ENCODE measurements at places on chromosomes 7 and 10.

DNA sequence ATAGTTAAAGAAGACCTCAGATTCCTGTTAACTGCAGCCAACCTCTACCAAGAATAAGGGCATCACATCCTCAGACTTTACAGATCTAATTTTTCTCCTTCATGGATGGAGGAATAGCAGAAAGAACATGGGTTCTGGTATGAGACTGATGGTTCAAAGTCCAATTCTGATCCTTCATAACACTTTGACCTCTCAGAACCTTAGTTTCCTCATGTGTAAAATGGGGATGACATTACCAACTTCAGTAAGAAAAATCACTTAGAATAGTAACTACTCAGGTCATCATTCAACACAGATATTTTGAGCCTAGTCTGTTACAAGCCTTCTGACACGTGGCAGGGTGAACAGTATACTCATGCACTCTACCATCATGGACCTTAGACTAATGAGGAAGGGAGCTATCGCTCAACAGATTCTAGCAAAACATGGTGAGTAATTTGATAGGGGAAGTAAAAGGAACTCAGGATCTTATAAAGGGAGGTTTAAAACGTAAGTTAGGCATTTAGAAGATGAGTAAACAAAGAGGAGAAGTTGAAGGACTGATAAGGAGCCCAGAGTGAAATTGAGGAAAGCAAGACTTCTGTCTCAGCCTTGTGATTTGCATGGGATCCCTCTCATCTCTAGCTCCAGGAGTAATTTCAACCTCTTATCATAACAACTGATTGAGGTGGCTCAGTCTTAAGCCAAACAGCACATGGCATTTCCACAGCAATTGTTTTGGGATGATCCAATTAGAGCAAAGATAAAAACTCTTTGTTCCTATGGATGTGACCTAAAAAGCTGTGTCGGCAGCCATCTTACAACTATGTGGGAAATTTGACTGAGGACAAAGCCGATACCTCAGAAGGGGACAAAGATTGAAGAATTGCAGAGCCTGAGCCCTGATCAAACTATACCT, 69.2 kb upstream of the TCF7L2 start:
- DNase-seq, result no peak

DNA sequence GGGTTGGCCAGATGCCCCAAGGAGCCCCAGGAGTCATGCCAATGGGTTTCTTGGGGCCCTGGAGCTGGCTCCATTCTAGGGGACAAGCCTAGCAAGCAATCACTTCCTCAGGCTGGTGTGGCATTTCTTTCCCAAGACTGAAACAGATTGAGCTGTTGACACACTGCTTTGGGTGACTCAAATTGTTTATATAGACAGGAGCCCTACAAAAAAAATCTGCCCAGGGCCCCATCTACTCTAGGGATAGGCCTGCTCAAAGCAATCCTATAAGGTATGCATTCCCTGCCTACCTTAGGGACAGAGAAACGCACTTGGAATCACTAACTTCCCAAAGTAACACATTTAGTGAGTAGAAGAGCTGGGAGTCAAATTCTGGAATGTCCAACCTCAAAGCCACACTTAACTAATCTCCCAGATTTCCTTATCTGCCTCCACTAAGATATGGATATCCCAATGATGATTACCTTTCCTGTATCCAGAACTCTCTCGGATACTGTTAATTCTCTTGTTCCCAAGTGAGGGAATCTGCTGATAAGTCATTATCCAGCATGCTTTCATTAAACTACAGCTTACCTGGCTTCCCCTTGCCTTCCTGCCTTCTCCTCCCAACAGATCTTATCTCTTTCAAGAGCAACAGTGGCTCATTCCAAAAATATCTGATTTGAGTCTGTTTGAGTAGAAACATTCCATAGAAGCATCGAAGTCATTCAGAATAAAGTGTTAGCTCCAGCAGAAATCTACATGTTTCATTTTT, 3.1 kb downstream of the ABLIM1 start:
- DNase-seq, result no peak

DNA sequence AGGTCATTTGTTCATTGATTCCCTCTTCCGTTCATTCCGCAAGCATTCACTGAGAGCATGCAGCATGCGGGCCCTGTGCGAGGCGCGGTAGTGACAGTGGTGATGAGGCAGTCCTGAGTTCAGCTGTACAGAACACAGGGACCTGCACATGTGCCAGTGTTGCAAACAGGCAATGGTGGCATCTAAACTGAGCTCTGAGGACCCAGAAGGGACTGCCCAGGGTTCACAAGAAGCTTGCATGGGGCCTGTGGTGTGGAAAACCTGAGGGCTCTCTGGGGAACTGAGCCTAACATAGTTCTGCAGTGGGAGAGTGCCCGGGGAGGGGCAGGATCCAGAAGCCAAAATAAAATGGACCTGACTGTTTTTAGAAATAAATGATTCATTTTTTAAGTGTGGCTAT, 13.2 kb downstream of the ZNF488 start:
- DNase-seq, result no peak

DNA sequence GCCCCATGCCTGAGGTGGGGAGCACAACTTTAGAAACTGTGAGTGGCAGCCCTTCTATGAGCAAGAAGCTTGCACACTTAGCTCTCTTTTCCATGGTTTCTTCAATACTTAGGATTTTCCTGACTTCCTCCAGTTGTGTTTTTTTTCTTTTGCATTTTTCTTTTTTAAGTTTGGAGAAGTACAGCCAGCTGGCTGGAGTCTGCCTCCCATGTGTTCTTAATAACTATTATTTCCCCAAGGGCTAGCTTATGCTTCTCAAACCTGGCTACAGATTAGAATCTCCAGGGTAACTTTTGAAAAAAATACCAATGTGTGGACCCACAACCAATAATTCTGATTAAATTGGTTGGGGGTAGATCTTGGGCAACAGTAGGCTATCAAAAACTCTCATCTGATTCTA, 37.4 kb upstream of the MEOX2 start:
- DNase-seq, result no peak

- no peak for DNase-seq
These were observed 70.4 kb downstream of the DOCK4 start for GRCh38 chr7:112135815-112136214.

GRCh38 chr7:92534572-92534971, 6.0 kb downstream of the RBM48 start:
- no peak for DNase-seq

GRCh38 chr7:159329818-159330378, 185.2 kb upstream of the VIPR2 start:
- DNase-seq, result no peak

Data from NCI-H1417 (cell line).